ENCODE measurements at places on chromosomes 16 and 17.

GRCh38 chr16:66154801-66155200 is 211.7 kb upstream of the CDH5 start:
- no peak for DNase-seq

DNA sequence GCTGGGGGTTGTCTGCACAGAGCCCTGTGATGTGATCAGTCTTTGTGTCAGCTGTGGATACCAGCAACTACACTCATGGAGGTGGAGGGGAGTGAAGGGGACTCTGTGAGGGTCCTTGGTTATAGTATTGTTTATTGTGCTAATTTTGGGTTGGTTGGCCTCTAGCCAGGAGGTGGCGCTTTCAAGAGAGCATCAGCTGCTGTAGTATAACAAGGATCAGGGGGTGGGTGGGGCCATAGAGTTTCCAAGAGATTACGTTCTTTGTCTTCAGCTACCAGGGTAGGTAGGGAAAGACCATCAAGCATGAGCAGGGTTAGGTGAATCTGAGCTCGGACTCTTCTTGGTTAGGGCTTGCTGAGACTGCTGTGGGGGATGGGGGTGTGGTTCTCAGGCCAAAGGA is 97.1 kb upstream of the HS3ST3A1 start:
- no peak for DNase-seq

DNA sequence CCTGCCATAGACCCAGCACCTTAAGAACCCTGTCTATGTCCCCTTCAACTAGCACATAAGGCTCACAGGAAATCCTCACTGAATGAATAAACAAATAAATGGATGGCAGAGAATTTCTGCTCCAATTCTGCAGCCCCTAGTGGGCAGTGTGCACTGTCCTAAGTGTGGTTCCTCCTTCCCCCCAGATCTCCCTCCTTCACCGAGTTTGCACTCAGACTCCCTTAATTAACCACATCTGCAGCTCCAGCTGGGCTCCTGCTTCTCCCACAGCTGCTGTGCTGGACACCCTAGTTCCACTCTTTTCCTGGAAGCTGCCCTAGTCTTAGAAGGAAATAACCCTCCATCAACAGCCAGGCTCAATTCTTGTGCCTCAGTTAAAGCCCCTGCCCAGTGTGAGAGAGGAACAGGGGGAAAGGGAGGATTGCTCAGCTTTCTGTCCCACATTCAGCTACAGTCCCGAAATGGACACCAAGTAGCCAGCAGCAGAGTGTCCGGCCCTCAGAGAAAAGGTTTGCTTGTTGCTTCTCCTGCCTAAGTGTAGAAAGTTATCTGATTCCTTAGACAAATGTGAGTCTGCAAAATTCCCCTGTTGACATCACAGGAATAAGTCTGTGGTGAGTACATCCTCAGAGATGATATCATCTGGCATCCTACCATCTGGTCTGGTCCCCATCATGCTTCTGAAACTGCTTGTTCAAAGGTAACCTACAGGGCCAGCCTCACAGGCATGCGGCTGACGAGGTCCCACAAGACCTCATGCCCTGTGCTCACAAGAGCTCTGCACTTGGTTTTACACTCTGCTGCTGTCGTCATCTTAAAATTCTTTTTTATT is 12.3 kb downstream of the LRRC3C start:
- peak; percentile 93 for DNase-seq

DNA sequence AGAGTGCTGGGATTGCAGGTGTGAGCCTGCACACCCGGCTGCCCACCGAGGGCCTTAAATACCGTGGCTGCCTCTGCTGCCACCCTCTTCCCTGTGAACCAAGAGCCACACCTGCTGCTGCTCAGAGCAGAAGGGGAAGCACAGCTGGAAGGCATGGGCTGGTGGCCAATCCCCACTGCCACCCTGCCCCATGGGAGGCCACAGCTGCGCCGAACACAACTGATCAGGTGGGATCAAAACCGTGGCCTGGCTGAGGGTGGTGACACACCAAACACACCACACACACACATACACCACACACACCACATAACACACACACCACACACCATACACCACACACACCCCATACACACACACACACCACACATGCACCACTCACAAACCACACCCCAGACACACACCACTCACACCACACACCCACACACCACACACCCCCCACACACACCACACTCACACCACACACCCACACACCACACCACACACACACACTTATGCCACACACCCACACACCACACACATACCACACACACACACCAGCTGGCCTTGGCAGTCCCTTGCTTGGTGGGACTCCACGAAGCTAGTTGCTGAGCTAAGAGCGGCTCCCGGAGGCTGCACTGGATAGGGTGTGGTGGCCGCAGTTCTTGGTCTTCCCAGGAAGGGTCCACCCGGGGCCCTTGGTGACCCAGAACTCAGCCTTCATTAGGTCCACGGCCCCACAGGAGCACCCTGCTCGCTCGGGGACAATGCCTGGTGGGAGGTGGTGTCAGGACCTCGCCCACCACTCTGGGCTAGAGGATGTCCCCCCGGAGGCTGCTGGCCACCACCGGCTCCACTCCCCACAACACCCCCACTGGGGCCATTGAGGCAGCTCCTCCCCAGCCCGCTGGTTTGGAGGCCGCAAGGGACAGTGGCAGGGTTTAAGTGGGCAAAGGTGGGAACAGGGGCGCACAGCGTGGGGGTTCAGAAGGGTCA is 14.9 kb downstream of the CEP131 start:
- no peak for DNase-seq

- DNase-seq: peak; percentile 97
Observed at GRCh38 chr16:11133344-11133943, 122.6 kb downstream of the SOCS1 start.

DNA sequence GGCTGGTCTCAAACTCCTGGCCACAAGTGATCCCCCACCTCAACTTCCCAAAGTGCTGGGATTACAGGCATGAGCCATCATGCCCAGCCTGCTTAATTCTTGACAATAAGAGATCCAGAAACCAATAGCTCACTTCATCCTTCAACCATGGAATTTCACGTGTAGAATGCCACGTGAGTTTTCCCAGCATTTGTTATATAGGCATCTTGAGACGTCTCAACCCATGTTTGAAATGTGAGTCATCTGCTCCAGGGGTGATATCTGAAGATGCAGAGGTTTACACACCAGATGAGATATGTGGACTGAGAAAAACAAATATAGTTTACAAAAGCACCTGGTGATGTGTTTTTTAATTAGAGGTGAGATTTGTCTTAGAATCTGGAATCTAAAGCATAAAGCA is 7.1 kb downstream of the TEKT3 start:
- peak; percentile 32 for DNase-seq

DNA sequence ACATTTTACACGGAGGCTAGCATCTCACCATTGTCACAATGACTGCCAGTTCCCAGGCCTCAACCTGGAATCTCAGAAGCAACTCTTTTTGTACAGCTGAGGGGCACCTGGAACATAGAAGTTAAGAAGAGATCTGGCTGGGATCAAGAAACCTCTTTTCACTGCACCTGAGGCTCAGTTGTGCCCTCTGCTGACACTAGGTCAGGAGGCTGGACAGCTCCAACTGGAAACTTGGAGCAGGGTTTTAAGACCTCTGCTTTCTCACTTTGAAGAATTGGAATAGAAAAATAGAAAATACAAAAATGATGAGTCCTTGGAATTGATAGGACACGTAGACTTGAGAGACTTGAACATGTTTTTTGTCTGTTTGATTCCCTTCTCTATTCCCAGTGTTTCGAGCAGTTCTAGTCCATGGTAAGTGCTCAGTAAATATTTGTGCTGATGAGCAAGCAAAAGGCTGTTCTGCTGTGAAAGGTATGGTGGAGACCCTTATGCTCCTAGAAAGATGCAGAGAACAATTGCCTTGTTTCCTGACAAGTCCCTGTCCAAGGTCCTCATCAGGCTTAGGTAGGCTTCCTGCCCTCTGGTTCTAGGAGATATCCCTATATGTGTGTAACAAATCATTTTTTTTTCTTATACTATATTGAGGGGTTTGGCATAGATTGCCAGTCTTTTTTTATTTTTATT is 13.6 kb upstream of the PPM1D start:
- no peak for DNase-seq

DNA sequence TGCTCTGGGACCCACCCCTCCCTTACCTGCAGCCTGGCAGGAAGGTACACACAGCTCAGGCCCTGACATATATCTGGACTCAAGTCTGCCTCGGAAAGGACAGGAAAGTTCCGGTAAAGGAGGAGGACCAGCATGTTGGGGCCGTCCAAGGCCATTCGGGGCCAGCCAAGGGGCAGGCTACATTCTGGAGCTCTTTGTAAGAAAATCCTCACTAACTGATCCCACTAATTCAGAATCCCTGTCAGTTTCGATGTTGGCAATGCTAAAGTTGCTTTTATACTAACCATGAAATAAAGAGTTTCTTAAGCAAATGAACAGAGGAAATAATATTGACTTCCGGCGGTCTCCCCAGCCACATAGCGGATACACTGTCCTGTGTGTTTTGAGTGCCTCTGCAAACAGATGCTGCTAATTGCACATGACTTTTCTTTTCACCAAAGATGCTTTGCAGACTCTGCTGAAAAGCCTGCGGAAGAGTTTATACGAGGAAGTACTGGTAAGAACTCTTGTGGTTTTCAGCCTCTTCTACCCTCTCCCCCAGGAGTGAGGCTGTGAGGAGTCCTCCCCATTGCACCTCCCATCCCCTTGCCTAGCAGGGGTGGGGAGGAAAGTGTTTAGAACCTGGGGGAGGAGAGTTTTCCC is 54.8 kb downstream of the PLXDC1 start:
- no peak for DNase-seq

DNA sequence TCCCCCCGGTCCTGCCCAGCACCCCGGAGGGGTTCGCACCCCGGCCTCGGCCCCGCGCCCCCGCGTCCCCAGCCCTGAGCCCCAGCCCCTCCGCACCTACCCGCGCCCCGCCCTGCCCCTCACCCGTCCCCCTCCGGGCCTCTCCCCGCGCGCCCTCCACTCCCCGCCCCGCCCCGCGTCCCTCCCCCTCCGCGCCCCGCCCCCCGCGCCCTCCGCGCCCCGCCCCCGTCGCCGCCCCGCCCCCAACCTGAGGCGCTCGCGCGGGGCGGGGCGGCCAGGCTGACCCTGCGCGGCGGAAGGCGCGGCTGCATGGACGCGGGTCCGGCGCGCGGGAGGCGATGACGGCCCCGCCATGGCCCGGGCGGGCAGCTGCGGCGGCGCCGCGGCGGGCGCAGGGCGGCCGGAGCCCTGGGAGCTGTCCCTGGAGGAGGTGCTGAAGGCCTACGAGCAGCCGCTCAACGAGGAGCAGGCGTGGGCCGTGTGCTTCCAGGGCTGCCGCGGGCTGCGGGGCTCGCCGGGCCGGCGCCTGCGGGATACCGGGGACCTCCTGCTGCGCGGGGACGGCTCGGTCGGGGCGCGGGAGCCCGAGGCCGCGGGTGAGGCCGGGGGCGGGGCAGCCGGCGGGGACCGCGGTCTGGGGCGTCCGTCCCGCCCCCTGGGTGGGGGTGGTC is at the start of gene SPIRE2:
Gene SPIRE2, plus strand, starts transcription at position 277 of the 671 bp plus-strand sequence. Its CDS starts 76 bp downstream, at position 353.
- peak; percentile 68 for DNase-seq

GRCh38 chr17:77700165-77700881 is 258.2 kb upstream of the TNRC6C start:
- no peak for DNase-seq

- DNase-seq: no peak
Observed at GRCh38 chr16:60712144-60712543, 1324.1 kb downstream of the CDH8 start.

DNA sequence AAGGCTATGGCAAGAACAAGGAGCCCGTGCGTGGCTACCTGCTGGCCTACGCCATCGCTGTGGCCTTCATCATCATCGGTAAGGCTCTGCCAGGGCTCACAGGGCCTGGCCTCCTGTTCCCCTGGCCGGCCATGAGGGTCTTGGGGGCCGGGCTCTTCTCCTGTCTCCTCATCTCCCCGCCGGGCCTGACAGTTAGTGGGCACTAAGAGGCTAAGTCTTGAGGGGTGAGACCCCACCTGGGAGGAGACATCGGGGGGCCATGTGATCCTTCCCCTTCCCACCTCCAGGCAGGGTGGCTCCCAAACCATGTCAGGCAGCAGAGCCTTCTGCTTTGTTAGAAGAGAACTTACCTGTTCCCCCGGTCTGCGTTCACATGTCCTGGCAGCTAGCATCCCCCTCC is 15.2 kb downstream of the SLC12A3 start:
- DNase-seq: no peak

DNA sequence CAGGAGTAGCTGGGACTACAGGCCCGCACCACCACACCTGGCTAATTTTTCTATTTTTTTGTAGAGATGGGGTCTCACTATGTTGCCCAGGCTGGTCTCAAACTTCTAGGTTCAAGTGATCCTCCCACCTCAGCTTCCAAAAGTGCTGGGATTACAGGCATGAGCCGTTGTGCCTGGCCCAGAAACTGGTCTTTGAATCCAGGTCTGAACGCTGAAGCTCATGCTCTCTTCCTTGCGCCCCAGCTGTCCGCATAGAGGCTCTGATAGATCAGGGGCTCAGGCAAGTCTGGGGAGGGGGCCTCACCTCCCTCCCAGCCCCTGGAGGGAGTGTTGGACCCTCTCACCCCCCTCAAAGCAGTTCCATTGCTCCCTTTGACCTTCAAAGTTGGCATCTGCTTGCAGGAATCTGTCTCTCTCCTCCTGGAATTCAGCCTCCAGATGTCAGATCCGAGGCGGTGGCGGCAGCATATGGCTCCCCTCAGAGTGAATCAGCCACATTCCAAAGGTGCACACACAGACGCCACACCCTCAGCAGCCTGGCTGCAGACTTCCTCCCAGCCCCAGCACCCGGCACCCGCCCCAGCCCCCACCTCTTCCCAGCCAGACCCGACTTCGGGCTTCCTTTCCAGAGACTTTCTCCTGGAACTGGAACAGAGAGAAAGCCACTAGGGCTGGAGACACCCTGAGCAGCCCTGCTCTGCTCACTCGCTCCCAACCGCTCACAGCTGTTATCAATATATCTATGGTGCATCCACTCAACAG is 16.9 kb upstream of the GLIS2 start:
- DNase-seq: peak; percentile 95

DNA sequence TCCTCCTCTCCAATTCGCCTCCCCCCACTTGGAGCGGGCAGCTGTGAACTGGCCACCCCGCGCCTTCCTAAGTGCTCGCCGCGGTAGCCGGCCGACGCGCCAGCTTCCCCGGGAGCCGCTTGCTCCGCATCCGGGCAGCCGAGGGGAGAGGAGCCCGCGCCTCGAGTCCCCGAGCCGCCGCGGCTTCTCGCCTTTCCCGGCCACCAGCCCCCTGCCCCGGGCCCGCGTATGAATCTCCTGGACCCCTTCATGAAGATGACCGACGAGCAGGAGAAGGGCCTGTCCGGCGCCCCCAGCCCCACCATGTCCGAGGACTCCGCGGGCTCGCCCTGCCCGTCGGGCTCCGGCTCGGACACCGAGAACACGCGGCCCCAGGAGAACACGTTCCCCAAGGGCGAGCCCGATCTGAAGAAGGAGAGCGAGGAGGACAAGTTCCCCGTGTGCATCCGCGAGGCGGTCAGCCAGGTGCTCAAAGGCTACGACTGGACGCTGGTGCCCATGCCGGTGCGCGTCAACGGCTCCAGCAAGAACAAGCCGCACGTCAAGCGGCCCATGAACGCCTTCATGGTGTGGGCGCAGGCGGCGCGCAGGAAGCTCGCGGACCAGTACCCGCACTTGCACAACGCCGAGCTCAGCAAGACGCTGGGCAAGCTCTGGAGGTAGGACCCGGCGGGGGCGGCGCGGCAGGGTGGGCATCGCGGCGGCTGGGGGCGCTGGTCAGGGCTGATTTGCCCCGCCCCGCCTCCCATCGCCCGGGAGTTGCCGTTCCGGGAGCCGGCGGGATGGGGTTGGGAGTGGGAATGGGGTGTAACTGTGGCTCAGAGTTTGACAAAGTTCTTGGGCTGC is 567 bp downstream of the SOX9 start:
- peak; percentile 66 for DNase-seq

GRCh38 chr17:12867726-12868125 is 78.4 kb downstream of the ARHGAP44 start:
- no peak for DNase-seq

- DNase-seq: no peak
Observed at GRCh38 chr16:81265658-81266451, 27.4 kb downstream of the BCO1 start.

Measured in EL (cell line).